ENCODE measurements at places on chromosomes 5 and 9.

DNA sequence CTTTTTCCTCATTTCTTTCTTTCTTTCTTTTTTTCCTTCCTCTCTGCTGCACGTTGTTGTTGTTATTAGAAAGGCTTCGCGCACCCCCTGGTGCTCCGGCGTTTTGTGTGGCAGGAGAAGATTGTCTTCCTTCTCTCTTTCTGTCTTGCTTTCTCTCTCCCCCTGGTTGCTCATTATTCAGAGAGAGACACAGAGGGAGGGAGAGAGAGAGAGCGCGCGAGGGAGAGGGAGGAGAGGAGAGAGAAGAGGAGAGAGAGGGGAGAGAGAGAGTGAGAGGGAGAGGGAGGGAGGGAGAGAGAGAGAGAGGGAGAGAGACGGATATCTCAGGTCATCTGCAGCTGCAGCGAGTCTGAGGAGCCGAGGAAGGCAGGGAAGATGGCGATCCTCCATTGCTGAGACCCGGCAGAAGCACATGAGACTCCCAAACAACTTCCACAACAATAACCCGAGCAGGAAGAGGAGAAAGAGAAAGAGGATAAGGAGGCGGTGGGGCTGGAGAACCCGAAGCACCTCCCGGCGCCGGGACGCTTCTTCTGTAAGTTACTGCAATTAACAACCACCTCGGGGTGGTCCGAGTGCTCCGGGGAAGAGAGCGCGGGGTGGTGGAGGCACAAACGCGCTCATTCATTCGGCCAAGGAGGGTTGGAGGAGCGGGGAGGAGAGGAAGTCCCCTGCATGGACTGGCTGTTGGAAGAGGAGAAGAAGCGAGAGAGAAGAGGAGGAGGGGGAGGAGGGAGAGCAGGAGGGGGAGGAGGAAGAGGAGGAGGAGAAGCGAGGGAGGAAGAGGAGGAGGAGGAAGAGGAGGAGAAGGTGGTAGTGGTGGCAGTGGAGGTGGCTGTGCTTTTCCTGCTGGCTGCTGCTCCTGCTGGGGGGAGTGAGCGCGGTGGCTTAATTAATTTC, at the start of gene ZNF462:
TSS of gene ZNF462 (plus strand) at position 346 of the 900 bp plus-strand sequence. CDS start 60,218 bp downstream, outside the sequence.
- no peak for DNase-seq

DNA sequence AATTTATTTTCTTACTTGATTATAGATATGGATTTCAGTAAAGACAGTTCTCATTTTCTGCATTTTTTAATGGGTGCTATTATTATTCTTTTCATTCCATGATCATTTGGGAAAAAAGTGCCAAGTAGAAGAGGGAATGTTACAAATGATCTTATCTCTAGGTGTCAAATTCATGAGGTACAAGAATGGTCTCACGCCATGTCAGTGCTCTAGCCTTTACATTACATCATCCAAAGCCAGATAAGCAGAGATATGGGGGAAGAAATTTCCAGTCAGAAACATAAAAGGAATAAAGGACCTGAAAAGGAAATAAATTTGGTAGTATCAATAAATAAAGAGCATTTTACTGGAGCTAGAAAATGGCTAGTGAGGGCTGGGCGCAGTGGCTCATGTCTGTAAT, 1544.2 kb upstream of the CDH6 start:
- DNase-seq, result no peak

DNA sequence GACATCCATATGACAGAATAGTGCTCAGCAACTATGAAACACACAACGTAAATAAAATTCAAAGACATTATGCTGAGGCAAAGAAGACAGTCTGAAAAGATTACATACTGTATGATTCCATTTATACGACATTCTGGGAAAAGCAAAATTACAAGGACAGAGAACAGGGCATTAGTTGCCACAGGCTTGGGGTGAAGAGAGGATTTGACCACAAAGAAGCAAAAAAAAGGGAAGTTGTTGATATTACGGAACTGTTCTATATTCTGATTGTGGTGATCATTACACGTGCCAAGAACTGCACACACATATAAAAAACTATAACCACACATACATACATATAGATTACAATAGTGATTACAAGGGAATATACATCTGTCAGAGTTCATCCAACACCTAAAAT, 24.1 kb downstream of the CDK5RAP2 start:
- no peak for DNase-seq

DNA sequence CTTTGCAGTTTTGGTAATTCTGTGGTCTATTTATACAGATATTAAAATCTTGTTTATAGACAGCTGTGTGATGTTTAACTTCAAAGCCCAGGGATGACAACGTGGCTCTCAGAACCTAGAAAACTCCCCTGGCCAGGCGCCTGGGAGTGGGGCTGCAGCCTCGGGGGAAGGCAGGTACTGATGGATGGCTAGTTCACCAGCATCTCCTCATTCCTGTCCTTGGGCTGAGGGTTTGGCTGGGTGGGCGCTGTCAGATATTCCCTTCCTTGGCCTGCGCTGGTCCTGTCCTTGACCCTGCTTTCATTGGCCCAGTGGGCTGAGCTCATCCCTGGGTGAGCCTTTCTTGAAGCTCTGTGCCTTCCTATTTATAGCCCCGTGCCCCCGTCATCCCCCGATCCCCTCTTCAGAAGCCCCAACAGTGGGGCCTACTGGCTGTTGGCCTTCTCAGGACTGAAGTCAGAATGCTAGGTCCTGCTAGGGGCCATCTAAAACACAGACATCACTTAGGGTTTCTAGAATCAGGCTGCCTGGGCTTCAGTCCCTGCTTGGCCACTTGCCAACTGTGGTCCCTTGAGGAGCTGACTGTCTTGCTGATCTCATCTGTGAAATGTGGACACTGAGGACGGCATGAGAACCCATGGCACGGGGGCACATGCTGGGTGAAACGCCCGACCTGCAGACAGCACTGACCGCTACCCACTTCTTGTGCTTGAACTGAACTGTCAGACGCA, 20.9 kb downstream of the SH3GLB2 start:
- no peak for DNase-seq

DNA sequence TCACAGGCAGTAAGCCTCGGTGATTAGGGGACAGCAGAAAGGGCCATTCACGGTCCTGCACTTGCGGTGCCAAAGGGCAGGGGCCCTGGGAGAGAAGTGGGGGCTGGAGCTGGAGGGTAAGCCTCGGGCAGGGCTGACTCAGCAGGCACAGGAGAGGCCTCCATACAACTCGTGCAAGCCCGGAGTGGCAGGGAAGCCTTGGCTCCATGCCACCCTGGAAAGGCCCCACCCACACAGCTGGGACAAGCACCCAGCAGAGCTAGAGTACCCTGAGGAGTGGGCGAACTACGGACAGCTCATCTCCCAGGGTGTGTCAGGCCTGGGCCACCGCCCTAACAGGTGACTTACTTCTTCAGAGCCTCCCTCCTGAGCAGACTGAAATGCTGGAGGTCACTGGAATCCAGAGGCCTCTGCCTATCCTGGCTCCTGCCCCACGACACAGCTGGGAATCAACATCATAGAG, 5.6 kb upstream of the CAMK2A start:
- DNase-seq, result no peak

- DNase-seq, result no peak
These were observed 47.7 kb downstream of the SH3RF2 start for GRCh38 chr5:145984072-145984471.

DNA sequence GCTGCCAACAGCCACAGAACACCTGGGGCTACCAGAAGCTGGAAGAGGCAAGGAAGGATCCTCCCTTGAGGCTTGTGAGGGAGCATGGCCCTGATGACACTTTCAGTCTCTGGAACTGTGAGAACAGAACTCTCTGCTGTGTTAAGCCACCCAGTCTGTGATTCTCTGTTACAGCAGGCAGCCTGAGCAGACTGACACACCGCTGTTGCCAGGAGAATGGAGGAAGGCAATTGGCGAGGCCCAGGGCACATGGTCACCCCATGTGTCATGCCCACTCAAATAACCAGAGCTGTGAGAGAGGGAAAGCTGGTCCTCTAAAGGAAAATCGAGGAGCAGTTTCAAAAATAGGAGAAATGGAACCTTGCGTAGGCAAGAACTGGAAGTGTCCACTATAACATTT, 12.0 kb upstream of the KIF4B start:
- no peak for DNase-seq

- DNase-seq, result no peak
These were observed 38.7 kb downstream of the ASS1 start for GRCh38 chr9:130483371-130483971.

GRCh38 chr9:135050072-135050990, 37.1 kb upstream of the OLFM1 start:
- DNase-seq, result no peak

- no peak for DNase-seq
These were observed 12.5 kb downstream of the ZNF354B start for GRCh38 chr5:178872302-178872701.

DNA sequence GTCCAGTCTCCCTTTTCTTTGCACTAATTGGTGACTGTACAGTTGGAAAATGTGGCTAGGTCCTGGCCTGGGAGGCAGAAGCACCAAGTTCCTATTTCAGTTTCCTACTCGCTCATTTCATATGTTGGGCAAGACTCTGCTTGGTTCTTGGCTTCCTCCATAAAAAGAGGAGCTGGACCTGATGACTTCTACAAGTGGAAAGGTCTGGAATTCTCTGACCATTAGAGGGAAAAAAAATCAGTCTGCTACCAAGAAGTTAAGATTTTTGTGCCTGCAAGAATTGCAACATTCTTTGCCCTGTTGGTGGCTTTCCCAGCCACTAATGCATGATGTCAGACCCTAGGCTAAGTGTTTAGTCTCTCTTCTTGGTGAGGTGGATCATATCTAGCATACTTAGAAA, 91.5 kb downstream of the WDR41 start:
- DNase-seq, result no peak

GRCh38 chr9:107141967-107142366, 141.1 kb upstream of the RAD23B start:
- no peak for DNase-seq

- no peak for DNase-seq
These were observed 21.0 kb downstream of the DBH start for GRCh38 chr9:133657120-133657661.

DNA sequence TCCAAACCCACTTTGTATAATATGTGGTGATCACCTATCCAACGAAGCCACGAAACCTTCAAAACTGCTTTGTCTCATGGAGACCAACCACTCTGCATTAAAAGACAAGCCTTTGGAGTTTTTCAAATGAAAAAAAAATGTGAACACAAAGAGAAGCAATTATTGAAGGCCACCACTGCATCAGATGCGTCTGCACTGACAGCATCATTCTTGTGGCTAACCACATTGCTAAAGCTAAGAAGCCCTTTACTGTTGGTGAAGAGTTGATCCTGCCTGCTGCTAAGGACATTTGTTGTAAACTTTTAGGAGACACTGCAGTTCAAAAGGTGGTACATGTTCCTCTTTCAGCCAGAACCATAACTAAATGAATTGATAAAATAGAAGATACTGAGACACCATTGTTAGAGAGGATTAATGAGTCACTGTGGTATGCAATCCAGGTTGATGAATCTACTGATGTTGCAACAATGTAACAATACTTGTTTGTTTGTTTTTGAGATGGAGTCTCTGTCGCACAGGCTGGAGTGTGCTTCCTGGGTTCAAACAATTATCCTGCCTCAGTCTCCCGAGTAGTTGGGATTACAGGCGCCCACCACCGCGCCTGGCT, 45.4 kb downstream of the TAF11L14 start:
- DNase-seq, result no peak

GRCh38 chr9:84708400-84708799, 38.9 kb downstream of the NTRK2 start:
- no peak for DNase-seq

DNA sequence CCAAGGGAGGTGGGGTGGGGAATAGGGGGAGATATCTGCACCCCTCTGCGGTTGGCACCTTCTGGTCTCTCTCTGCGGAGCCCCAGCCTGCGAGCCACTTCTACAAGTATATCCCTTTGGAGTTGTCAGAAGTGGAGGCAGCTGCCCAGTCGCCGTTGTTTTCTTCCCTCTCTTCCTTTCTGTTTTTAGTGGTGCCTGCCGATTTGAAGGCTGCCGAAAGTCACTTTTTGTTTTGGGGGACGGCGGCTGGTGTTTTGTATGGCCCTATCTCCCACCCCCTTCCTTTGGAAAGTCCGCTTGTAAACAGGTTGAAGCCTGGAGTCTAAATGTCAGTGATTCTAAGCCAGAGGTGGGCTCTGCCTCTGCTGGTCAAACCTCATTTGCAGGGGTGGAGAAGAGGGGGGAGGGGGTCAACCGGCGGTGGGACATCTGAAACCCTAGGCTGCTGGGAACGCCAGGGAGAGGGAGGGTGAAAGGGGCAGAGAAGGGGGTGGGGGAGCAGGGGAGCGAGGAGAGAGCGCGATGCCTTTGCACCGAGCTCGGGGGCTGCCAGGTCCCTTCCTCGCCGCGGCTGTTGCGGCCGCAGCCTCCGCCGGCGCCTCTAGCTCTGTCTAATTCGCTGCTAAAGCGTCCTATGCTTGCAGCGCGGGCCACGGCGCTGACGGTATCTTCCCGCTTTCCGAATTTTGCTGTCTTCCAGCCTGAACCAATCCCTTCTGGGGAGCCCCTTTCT, at the start of gene FGF10:
TSS of gene FGF10 (minus strand) at position 331 of the 733 bp plus-strand sequence. CDS start 738 bp downstream, outside the sequence.
- DNase-seq, result no peak

GRCh38 chr5:14364576-14365472, 216.8 kb upstream of the OTULINL start:
- no peak for DNase-seq

DNA sequence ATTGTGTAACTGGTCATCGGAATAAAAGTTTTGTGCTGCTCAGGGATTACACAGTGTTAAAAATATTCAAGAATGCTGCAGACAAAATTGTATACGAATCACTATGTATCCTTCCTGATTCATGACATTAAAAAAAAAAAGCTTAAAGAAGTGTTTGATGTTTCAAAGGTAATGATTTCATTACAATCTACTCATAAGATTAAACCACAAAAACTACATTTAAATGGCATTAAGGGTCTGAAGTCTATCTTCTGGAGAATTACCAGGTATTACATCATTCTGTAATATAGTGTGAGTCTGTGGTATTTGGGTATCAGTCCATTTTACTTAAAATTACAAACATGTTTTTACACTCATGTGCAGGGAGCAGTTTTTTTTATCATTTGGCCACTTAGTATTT, 324.4 kb downstream of the NDUFS4 start:
- DNase-seq, result no peak

DNA sequence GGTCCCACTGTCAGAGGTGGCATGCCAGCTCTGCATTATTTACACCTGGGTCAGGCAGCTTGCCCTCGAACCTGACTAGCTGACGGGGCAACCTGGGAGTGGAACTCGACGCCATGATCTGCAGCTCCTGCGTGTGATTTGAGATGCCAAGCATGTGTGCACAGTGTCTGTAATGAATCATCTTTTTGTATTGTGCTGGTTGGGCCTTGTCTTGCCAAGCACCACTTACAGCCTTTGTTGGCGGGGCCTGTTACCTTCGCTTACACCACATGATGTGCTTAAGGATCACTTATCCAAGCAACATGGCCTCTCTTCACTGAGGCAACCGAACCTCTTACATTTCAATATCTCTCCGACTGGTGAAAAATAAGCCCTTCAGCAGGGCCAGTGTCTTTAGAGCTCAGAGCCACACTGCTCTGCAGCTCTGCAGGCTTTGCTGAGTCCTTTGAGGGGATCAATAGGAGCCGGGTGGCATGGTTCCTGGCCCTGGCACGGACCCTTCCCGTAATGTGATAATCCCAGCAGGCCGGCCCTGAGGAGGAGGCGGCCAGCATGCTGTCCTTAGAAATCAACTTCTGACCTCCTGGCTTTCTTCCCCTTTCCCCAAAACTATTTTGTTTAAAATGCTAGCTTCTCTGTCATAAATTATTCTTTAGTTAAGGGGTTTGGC, 297.7 kb upstream of the CD180 start:
- no peak for DNase-seq

Measured in right renal cortex interstitium (tissue), 3 donors.